GM23248 (cell line): ENCODE measurements at places on chromosomes 4 and X.

- peak; percentile 53 for DNase-seq
These were observed 39.2 kb downstream of the SGMS2 start for GRCh38 chr4:107863850-107864371.

- DNase-seq = no peak
These were observed 122.6 kb upstream of the ANK2 start for GRCh38 chr4:112926819-112927218.

GRCh38 chrX:97006167-97006566, 122.5 kb downstream of the RPA4 start:
- DNase-seq = no peak

- peak; percentile 31 for DNase-seq
These were observed 7.0 kb upstream of the TRPC5OS start for GRCh38 chrX:111868726-111869638.

- DNase-seq = no peak
These were observed 301.9 kb upstream of the PRPS2 start for GRCh38 chrX:12489341-12489740.
